ENCODE measurements at places on chromosomes 11 and 22.

DNA sequence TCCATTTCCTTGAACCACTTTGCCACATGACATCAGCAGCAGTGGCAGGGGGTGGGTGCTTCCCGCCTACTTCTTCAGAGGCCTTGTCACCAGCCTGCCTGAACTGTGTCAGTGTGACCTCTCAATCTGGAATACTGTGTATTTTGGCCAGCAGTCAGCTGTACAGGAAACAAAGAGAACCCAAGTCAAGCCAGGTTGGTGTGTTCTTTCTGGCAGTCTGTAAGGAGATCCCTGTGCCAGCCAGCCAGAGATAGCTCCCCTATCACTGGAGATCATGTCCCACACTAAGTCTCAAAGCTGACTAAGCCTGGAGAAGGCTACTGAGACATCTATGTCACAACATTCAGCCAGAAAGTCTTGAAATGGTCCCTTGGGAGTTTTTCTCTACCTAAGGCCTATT, 142.1 kb downstream of the TRPC6 start:
- no peak for DNase-seq

DNA sequence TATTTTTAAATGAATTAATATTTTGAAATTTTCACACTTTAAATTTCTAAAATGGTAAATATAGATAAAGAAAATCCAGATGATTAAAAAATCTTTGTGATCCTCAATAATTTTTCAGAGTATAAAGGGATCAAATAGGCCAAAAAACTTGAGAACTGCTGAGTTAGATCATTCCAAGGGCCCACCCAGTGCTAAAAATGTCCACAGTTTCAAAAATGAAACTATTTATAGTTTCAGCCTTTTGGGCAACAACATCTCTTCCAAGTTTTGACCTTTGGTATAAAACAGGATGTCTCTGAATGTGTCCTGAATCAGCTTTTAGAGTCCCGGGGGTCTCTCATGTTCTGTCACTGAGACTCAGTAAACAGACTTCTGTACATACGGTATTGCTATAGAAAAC, 20.9 kb upstream of the BAIAP2L2 start:
- DNase-seq = no peak

DNA sequence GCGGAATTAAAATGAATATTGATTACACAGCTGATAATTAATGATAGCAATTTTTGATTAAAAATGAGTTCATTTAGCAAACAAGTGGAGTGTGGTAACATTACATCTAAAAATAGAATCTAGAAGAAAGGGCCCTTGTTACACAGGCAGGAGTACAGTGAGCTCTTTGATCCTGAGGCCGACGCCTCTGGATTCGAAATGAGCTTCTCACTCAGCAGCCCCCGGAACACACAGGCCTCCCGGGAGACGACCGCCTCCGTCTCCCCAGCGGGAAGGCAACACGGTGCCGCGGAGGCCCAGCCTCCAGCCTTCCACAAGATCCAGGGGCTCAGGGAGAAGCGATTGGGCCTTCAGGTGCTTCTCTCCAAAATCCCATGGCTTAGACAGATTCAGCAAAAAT, 379.1 kb downstream of the BRD1 start:
- no peak for DNase-seq

DNA sequence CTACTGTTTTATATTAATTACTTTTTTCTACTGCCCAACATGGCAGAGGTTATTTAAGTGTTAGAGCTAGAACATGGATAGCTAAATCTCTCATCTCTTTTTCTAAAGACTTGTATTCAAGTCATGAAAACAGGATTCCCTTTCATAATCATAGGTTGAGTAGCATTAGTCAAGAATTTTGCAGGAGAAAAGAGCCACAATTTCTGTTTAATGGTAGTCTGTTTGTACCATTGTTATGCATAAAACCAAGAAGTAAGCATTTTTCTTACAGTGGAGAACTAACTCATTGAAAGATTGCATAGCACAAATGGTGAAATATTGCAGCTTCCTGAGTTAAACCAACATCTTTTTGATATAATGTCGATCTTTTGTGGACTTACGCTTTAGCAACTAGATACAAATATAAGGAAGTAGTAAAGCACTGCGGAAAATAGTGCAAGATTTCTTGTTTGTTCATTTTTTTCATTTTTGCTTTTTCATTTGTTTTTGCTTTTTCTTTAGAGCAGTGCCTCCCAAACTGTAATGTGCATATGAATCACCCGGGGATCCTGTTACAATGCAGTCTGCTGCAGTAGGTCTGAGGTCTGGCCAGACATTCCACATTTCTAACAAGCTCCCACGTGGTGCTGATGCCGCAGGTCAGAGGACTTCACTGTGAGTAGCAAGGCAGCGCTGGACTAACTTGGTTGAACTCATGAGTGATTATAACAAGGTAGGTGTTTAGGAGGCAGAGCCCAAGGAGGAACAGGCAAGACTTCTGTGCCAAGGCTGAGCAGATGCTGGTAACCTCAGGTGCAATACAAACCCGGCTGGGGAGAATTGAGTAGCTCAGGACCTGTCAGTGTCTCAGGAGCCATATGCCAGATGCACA, 4.6 kb downstream of the ETS1 start:
- no peak for DNase-seq

DNA sequence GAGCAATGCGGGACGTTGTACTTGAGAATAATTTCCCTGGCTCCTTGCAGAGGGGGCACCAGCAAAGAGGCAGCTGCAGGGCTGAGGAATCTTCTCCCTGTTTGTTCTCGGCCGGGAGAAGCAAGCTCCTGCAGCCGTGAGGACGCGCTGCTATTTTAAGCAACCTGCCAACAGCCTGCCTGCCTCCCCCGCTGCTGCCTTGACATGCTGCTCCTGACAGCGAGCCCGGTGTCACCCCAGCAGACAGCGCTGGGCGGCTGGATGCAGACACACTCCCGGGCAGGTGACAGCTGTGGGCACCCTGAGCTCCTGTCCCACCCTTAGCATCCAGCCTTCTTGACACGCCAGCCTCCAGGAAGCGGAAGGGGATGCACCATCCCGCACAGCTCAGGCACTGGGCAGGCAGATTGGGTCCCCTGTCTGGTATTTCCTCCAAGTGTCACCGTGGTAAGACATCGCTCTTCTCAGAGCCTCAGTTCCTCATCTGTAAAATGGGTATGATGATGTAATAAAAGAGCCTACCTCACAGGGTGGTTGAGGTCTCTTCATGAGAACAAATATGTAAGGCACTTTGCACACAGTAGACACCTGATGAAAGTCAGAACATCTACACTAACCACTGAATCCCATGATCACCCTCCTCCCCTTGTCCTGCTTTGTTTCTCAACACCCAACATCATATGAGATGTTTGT, 530.6 kb downstream of the MN1 start:
- no peak for DNase-seq

- no peak for DNase-seq
Observed at GRCh38 chr11:10392095-10393079, 62.7 kb upstream of the AMPD3 start.

GRCh38 chr22:32634421-32634981, 159.9 kb downstream of the FBXO7 start:
- no peak for DNase-seq

DNA sequence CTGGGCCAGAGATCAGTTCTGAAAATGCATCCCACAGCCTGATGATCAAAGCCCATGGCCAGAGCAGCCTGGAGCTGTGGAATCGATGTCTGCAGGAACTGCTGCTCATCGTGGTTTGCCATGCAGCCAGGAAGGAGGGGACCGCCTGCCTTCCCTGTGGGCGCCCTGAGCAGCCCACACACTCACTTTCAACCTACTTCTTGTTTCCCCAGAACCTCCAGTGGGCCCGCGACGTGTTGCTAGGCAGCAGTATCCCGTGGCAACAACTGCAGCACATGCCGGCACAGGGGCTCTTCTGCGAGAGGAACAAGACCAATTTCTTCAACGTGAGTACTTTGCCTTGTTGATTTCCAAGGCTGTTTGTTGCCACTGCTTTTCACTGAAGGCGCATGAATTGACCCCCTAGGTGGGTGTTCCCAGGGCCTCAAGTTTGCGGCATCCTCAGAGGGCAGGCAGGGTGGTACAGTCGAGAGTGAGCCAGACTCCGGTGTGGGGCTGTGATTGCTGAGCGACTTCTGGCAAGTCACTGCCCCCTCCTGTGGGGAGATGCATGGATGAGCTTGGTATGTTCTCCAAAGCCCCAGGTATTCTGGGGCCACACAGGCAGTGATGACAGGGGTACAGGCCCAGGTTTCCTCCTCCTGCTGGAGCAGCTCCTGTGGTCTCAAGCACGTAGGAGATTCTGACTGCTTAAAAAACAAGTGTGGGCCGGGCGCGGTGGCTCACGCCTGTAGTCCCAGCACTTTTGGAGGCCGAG, 47.0 kb upstream of the SUSD2 start:
- peak; percentile 72 for DNase-seq

DNA sequence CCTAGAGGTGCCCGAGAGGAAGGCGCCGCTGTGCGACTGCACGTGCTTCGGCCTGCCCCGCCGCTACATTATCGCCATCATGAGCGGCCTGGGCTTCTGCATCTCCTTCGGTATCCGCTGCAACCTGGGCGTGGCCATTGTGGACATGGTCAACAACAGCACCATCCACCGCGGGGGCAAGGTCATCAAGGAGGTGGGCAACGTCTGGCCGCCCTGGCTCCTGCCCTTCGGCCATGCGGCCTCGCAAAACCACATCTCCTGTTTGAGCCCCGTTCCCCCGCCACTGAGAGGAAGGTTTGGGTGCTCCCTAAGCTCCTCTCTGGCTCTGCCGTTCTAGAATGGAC, 3.4 kb downstream of the SLC17A6 start:
- no peak for DNase-seq

GRCh38 chr11:59523541-59523940, 12.2 kb downstream of the OR4D9 start:
- no peak for DNase-seq

DNA sequence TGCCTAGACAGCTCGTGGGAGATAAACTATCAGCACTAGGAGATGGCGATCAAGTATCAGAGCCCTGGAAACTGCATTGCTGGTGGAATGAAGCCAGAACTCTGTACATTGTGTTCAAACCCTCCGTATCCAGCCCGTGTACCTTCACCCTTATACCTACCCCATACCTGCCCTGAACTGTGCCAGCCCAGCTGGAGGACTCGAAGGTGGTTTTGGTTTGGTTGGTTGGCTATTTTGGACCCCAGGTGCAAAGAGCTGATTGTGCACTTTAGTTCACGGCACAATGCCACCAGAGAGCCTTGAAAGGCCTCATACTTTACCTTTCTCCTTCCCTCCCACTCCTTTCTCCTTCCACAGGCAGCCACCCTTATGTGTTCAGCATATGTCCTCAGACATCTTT, 16.0 kb downstream of the FAM83F start:
- no peak for DNase-seq

DNA sequence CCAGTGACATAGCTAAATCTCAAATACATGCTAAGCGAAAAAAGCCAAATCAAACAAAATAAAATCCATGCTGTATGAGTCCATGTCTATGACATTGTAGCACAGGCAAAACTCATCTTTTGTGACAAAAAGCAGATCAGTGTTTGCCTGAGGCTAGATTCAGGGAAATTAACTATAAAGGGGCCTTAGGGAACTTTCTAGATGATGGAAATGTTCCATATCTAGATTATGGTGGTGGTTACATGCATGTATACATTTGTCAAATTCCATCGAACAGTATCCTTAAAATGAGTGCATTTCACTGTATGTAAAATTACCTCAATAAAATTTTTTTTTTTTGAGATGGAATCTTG, 14.9 kb downstream of the CD5 start:
- no peak for DNase-seq

GRCh38 chr11:68446046-68446725, 14.4 kb upstream of the PPP6R3 start:
- no peak for DNase-seq

- DNase-seq = no peak
Observed at GRCh38 chr11:114511079-114511478, 48.6 kb downstream of the NXPE1 start.

GRCh38 chr11:75325713-75326438, 25.6 kb downstream of the ARRB1 start:
- peak; percentile 25 for DNase-seq

DNA sequence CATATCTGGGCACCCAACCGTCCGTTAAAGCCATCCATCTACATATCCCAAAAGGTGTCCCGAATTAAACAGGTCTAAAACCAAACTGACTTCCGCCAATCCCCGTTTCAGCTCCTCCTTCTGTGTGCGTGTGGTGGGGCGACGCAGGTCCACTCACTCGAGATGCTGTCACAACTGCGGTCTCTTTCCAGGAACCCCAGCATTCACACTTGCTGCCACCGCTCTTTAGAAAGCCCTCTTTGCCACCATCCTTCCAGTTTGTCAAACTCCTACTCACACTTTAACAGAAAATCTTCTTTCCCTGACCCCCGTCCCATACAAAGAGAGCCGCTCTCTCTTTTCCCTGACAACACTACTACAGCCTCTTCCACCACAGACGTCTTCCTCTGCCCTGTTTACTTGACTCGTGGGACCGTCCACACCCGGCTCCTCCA, 467 bp downstream of the ESS2 start:
- DNase-seq = no peak

- DNase-seq = no peak
Observed at GRCh38 chr11:46026606-46027293, 94.5 kb downstream of the PHF21A start.

- DNase-seq = no peak
Observed at GRCh38 chr22:27980424-27981148, 61.5 kb upstream of the PITPNB start.

DNA sequence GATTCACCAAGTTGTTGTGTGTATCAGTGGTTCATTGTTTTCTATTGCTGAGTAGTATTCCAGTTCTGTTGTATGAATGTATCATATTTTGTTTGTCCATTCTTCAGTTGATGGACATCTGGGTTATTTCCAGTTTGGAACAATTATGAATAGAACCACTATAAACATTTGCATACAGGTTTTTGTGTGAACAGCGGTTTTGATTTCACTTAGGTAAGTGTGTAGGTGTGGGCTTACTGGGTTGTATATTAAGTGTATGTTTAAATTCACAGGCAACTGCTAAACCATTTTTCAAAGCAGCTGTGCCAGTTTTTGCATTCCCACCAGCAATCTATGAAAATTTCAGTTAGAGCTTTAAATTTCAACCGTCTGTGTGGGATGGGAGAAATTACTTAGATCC, 217.8 kb downstream of the NELL1 start:
- no peak for DNase-seq

DNA sequence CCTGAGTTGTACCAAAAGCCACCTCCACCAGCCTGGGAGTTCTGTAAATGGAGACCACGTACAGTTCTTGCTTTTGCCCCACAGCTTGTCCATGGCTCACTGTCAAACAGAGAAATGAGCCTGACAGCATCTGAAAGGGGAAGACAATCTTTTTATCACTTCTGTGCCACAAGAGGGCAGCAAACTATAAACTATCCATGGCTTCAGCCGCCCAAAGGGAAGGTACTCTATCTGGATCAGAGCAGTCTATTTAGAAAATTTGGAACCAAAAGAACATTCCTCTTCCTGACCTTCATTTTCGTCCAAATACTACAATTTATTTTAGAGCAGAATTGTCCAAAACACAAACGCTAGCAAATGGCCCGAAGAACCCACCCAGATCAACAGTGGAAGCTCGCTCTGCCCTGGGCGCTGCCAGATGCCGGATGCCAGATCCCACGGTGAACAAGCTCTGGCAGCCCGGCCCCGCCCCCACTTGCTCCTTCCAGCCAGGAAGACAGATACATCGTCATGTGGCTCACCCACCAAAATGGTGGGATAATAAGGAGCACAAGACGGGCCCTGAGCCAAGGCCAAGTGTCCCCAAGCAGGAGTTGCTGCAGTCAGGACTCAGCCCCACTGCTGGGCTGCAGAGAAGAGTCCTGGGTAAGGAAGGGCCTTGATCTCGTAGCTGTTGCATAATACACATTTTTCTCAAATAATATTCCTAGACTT, 23.9 kb upstream of the SCGB1A1 start:
- peak; percentile 24 for DNase-seq

All from activated T-cell treated with anti-CD3 and anti-CD28 coated beads for 1 hour (primary cell).